CD8-positive, alpha-beta memory T cell (primary cell): ENCODE measurements at places on chromosomes 6 and 20.
A peak's percentile ranks its signal among the peaks of the same experiment; 100 is the strongest.

GRCh38 chr6:49528571-49528970, 21.9 kb upstream of the C6orf141 start:
- DNase-seq, result no peak

DNA sequence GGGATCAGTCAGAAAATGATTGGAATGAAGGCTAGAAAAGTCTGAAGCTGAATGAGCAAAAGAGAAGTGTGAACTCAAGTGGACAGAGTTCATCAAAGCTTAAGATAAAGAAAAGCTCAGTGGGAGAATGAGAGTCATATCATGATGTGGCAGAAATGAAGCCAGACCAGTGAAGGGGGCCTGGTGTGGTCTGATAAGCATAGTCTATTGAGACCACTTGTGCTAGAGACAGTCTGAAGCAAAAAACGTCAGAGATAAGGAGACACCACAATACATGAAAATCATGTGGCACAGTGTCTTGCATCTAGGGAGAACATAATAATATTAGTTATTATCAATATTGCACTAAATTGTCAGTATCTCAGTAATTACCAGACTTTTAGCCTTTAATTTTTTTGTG, 601.5 kb downstream of the UTRN start:
- DNase-seq, result no peak

DNA sequence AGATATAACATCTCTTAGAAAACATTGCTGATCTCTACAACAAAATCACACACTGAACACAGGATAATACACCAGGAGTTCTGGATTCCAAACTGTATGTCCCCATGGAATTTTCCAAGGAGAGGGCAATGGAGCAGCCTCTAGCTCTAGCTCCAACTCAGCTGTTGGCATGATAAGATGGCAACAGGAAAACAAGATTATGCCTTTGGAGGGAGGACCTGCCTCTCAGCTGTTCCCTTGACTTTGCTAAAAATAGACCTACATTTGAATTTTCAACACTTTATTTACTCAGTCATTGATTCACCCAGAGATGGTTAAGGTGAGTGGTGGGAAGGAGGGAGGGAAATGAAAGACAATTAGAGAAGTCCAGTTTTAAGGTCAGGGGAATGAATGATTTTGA, 246.7 kb downstream of the ALDH8A1 start:
- DNase-seq, result no peak

DNA sequence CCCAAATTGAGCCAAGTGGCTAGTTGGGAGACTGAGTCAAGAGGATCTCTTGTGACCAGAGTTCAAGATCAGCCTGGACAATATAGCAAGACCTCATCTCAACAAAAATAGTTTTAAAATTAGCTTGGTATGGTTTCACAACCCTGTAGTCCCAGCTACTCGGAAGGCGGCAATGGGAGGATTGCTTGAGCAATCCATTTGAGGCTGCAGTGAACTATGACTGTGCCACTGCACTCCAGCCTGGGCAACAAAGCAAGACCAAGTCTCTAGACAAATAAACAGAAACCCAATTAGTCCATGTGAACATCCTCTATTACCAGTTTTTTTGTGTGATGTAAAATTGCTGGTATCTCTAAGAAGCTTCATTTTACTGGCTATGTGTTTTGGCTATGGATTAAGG, 106.2 kb downstream of the TULP4 start:
- no peak for DNase-seq

DNA sequence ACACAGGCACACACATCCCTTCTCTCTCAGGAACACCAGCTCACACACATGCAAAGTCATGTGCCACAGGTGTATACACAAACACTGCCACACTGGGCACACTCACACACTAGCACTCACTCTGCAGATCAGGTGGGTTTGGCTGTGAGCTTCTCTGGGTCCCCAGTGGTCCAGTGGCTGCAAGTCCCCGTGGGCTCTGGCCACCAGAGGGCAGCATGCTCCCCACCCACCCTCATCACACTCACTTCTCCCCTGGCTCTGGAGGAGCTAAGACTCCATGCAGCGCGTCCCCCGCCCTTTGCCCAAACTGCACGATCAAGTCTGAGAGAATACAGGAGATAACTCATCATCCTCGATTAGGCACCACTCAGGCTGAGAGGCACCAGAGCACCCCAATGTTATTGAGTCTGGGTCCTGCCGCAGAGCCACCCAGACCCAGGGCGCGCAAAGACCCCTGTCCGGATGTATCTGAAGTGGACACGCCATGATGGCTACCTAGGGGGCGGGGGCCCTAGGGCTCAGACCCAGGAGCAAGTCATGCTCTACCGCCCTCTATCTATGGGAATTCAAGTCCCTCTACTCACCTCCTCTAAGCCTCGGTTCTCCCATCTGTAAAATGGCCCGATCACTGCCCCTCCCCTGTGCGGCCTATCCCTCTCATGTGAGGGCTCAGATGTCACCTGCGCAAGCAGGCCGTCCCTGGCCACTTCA, 90.5 kb downstream of the GRM4 start:
- peak; percentile 20 for DNase-seq

DNA sequence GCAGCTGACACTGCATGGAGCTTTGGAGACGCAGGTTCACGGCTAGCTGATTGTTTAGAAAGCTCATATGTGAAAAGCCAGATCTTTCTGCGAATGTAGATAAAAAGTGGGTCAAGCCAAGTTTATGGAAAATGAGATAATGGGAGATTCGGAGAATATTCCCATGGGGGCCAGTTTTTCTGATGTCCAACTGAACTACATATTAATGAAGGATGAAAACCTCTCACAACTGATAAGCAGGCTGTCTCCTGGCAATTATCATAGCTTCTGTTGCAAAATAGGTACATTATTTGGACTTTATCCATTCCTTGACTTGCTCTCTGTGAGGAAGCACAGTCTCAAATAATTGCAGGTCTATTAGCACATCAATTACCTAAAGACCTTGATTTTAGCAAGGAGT, 21.1 kb downstream of the HDGFL1 start:
- no peak for DNase-seq

DNA sequence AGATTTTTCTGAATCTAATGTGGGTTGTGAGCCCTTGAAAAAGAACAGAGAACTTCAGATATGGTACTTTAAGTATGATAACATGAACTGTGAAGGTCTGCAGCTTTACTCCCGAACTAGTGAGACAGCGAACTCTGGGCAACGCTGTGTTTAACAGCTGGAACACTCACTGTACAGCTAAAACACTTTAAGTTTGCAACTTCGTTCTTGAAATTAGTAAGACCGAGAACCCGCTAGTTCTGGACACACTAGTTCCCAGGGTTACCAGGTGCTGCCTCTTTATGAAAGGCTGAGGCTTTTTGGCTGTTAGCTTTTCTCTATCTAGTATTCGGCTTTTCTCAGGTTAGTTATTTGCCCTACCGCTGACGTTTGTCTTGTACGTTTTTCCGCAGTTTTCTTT, 52.9 kb downstream of the RIOK1 start:
- DNase-seq, result no peak

DNA sequence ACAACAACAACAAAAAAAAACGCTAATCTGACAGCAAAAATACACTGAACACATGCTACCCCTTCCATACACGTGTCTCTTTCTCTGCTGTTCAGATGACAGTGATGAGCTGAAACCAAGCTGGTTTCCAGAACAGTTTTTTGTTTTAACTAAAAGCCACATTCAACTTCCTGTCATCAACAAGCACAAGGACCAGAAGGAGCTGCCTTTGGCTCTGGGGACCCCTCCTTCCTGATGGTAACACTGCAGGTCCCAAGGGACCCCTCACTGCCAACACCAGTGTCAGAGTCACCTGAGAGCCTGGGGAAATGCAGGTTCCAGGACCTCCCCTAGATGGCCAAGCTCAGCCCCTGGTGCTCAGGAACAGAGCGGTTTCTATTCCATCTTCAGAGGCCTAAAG, 6.0 kb downstream of the CST7 start:
- DNase-seq, result peak; percentile 51

DNA sequence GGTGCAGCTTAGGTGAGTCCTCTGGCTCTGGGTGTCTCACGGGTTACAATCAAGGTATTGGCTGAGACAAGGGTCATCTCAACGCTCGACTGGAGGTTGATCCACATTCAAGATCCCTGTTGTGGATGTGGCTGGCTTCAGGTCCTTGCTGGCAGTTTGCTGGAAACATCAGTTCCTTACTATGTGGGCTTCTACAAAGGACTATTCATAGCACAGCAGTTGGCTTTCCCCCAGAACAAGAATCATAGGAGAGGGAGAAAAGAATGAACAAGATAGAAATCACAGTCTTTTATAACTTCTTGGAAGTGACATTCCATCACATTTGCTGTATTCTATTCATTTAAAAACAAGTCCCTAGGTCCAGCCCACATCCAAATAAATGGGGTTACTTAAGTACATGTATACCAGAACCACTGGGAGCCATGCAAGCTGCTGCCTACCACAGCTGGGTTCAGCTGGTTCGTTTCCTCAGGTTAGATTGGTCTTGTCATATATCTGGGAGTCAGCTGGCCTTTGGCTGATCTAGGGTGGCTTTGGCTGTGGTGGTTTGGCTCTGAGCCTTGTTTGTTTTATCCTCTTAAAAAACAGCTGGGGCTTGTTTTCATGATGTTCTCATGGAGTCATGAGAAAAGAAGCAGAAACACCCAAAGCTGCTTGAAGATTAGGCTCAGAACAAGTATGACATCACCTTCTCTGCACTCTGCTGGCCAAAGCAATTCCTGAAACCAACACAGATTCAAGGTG, 433.2 kb upstream of the SPTLC3 start:
- no peak for DNase-seq

DNA sequence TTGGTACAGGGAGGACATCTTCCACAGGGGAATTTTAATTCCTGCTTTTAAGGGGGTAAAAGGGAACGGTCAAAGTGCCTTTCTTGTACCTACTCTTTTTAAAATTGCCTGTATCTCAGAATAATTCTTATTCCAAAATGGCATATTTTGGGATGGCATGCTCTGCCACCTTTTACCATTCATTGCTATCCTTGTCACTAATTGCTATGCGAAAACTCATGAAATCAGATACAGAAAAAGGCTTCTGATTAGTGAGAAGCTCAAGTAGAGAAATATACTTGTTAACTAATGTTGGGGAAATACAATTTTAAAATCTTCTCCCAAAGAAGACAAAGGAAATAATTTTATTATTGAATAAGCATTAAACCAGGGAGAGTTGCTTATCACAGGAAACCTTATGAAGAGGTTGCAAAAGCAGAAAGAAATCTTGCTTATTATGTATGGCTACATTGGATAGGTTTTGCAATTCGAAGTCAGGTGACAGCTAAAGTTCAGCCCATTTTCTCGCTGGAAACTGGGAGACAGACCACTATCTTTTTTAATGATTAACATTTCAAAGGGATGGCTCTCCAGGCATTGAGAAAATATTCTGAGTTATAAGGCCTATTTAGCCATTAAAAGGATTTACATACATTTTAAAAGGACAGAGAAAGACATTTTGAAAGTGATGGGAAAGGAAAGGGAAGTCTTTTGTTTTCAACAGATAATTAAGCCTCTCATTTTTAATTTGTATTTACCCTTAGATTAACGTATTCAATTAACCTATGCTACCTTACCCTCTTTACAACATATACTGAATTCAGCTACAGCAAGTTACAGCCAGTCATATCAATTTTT, 110.3 kb upstream of the PRSS16 start:
- DNase-seq, result no peak

DNA sequence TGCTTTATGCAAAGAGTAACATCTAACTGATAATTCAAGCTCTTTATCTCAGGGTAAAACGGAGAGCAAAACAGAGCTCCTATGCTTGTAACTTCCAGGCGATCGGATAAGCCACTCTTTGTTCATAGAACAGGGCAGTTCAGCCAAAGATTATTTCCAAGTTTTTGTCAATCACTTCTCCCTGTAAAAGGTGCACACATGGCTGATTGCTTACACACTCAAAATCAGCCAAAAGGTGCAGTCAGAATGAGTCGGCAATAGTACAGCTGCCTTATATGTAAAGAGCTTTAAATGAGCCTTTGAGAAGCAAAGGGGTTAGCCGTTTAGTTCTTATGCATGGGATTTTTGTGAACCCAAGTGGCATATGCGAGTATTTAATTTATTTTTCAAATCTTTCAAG, 449.6 kb upstream of the POU3F2 start:
- DNase-seq, result no peak

GRCh38 chr6:140274548-140274947, 900.1 kb upstream of the CITED2 start:
- no peak for DNase-seq

DNA sequence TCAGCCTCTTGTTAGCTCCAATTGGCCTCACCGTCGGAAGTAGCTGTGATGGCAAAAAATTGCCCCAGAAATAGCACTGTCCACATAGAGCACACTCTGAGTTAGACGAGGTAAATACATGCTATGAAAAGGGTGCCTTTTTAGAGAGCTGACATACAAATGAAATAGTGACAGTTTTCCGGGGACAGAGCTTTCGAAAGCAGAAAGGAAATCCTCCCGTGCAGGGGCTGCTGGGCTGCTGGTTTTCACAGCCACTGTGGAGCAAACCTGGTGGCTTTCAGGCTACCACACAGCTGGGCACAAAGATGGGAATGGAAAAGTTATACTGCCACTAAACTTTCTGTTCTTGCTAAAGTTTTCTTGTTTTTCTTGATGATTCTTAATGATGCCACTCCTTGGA, 8.3 kb downstream of the SLPI start:
- no peak for DNase-seq

GRCh38 chr20:50886184-50886790, 45.0 kb downstream of the ADNP start:
- no peak for DNase-seq

GRCh38 chr20:50501972-50502745, 8.0 kb upstream of the PTPN1 start:
- DNase-seq, result no peak

GRCh38 chr20:22462975-22463914, 121.1 kb downstream of the FOXA2 start:
- DNase-seq, result no peak

- DNase-seq, result no peak
Observed at GRCh38 chr20:2171266-2171790, 69.7 kb downstream of the STK35 start.

DNA sequence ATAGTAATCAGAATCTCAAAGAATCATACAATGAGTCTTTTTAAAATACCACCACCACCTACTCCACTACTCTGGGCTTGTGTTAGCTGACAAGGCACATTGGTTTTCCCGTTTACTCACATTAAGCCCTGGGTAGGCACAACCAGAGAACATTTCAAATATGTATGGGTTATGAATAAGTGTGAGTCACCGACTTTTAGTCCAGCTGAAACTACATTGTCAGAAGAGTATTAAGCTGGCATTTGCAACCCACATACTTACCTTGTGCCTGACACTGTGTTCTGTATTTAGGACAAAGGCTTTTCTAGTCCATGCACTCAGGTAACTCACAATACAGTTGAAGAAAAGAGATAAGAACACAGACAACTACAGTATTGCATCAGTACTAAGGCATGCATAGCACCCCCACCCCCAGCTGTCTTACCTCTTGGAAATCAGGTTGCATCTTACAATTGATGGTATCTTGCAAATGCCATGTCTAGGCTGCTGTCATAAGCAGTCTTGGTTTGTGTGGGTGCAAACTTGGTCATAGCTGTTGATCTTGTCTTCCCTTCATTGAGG, 40.3 kb upstream of the AHI1 start:
- peak; percentile 20 for DNase-seq

DNA sequence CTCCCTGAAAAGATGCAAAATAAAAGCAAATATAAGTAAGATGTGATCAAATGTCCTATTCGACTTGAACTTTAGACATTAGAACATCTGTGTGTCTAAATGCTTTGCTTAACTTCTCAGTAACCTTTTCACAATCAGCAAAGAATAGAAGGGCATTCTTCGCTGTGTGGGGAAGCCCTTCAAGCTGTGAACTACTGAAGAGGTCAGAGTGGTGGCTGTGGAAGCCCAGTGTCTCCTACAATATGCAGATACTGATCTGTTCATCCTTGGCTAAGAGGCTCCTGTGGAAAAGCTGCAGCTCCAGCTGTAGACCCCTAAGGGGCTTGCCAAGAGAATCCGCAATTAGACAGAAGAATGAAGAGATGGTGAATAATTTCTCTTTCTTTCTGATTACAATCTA, 400.3 kb upstream of the SASH1 start:
- no peak for DNase-seq
